Heart left ventricle (tissue), 16 donors: ENCODE measurements at places on chromosomes 12 and 14. TPM values are rescaled to one million over a fixed set of nuclear protein-coding genes. Genes with fewer than 3 reads are reported as not detected.

GRCh38 chr14:90715993-90716392 is 100.2 kb downstream of the TTC7B start:
- no peak overlapping the region for H3K27ac ChIP-seq
- H3K36me3 ChIP-seq, result no peaks in the 10 kb centered on the region
- no peak overlapping the region for H3K4me3 ChIP-seq
- no peaks in the 10 kb centered on the region for H3K27me3 ChIP-seq
- no peak for DNase-seq
- no peaks in the 10 kb centered on the region for H3K4me1 ChIP-seq

GRCh38 chr12:57821474-57822214 is 3.1 kb upstream of the AVIL start:
- peaks cover 47% of the 10 kb centered on the region for H3K4me1 ChIP-seq
- H3K27ac ChIP-seq, result peak overlapping the region; percentile 74
- H3K27me3 ChIP-seq, result no peaks in the 10 kb centered on the region
- DNase-seq, result no peak
- H3K36me3 ChIP-seq, result peaks cover 78% of the 10 kb centered on the region

DNA sequence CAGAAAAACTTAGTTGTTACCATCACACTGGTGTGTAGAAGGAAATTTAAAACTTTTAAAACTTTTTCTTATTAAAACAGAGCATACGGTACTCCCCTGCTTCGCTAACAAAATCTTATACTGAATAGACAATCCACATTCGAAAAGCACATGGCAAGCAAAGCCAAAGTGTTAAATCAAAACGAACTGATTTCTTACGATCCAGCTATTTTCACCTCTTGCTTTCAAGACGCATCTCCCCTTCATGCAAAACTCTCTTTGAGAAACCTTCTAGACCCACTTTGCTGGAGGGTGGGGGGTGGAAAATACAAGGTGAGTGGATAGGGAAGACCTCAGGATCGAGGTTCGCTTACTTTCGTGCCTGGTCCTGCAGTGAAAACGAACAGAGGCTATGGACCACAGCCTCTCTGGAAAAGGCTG is 328 bp downstream of the INTS13 start:
- H3K27me3 ChIP-seq, result no peaks in the 10 kb centered on the region
- H3K4me1 ChIP-seq, result peaks cover 40% of the 10 kb centered on the region
- peaks cover 8% of the 10 kb centered on the region for H3K36me3 ChIP-seq
- peak overlapping the region; percentile 85 for H3K4me3 ChIP-seq
- no peak for DNase-seq

DNA sequence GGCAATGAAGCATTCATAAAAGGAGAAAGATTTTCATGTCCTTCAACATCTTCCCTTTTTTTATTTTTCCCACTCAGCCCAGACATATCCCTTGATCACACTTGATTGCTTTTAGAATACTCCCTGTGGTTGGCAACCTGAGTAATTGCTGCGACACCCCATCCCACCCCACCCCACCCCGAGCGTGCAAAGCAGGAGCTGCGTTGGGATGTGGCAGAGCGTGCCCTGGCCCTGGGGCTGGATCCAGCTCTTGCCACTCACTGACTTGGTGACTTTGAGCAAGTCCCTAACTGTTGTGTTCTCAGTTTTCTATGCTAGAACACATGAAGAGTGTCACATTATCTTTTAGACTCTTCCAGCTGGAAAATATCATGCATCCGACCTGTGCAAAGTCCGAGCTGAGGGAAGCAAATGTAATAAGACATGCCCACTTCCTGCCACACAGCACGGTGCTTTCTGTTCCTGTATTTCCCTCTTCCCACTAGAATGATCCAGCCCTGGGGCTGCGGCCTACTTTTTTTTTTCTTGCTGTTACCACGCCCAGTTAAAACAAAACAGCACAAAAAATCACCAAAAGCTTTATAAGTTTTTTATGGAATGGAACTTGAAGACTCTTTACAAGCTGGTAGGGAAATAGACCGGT is 4.0 kb downstream of the ASCL4 start:
- H3K27me3 ChIP-seq, result peaks cover 13% of the 10 kb centered on the region
- no peaks in the 10 kb centered on the region for H3K36me3 ChIP-seq
- no peak for DNase-seq
- H3K27ac ChIP-seq, result no peak overlapping the region

- H3K4me3 ChIP-seq, result no peak overlapping the region
- H3K27me3 ChIP-seq, result no peaks in the 10 kb centered on the region
- H3K4me1 ChIP-seq, result peaks cover 68% of the 10 kb centered on the region
- H3K36me3 ChIP-seq, result peaks cover 29% of the 10 kb centered on the region
- no peak overlapping the region for H3K27ac ChIP-seq
Observed at GRCh38 chr12:108559748-108560147, 1.2 kb downstream of the SART3 start.

- peaks cover 12% of the 10 kb centered on the region for H3K27me3 ChIP-seq
- H3K4me3 ChIP-seq, result no peak overlapping the region
- H3K4me1 ChIP-seq, result no peaks in the 10 kb centered on the region
- no peak overlapping the region for H3K27ac ChIP-seq
Observed at GRCh38 chr14:94451091-94451771, 1.4 kb downstream of the SERPINA11 start.

GRCh38 chr12:10130042-10130441 is at the start of gene CLEC7A:
CLEC7A (minus strand) TSS chr12:10130199; CDS start chr12:10130082, 117 bp downstream.
- DNase-seq, result no peak
- no peaks in the 10 kb centered on the region for H3K4me1 ChIP-seq
- H3K27me3 ChIP-seq, result no peaks in the 10 kb centered on the region
- no peaks in the 10 kb centered on the region for H3K36me3 ChIP-seq

DNA sequence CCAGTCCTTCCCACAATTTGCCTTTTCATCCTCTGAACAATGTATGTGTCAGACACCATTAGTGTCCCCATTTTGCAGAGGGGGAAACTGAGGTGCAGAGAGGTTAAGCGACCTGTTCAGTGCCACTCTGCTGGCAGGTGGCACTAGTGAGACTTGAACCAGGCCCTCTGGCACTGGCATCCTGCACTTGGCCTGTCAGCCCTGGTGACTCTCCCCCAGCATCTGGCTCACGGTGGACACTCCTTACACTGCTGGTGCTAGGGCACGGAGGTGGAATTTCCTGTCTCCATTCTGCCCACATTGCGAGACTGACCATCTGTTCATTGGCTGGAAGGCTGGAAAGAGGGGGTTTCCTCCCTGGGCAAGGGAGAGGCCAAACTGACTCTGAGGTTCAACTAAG is 48.7 kb downstream of the CCNK start:
- H3K27ac ChIP-seq, result no peak overlapping the region
- H3K36me3 ChIP-seq, result no peaks in the 10 kb centered on the region
- no peak overlapping the region for H3K4me3 ChIP-seq
- DNase-seq, result no peak
- H3K4me1 ChIP-seq, result peaks cover 26% of the 10 kb centered on the region

- H3K4me1 ChIP-seq, result no peaks in the 10 kb centered on the region
- DNase-seq, result no peak
- H3K27ac ChIP-seq, result no peak overlapping the region
- no peak overlapping the region for H3K4me3 ChIP-seq
- no peaks in the 10 kb centered on the region for H3K36me3 ChIP-seq
Observed at GRCh38 chr14:104371031-104371430, 208.5 kb upstream of the C14orf180 start.

GRCh38 chr14:99870617-99871016 is 77.4 kb downstream of the EML1 start:
- H3K4me1 ChIP-seq, result no peaks in the 10 kb centered on the region
- H3K27me3 ChIP-seq, result no peaks in the 10 kb centered on the region
- peaks cover 14% of the 10 kb centered on the region for H3K36me3 ChIP-seq
- H3K27ac ChIP-seq, result no peak overlapping the region

DNA sequence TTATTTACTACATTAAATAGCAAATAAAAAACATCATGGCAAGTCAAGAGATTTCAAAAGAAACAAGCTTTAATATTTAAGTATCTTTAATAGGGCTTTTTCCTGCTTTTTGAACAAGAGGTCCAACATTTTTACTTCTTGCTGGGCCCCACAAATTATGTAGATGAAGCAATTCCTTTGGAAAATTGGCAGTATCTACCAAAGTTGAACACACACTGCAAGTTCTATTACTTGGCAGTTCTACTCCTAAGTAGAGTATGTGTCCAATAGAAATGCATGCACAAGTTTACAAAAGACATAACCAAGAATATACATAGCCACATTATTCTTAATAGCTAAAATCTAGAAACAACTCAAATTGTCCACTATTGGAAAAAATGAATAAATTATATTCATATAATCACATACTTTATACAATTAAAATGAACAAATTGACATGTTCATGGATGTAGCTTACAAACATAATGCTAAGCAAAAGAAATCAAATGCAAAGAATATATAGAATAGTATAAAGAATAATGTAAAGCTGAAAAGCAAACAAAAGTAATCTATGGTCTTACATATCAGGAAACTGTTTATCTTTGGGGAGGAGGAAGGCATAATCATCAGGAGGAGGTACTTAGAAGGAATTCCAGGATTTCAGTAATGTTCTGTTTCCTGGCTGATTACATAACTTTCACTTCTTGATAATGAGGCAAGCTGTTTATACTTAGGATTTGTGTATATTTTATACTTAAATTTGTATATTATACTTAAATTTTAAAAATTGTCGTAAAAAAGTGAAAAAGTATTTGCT is 6.5 kb upstream of the TMBIM4 start:
- H3K4me1 ChIP-seq, result no peaks in the 10 kb centered on the region
- DNase-seq, result no peak
- H3K27ac ChIP-seq, result no peak overlapping the region
- H3K4me3 ChIP-seq, result no peak overlapping the region

GRCh38 chr14:61025251-61026223 is 44.5 kb downstream of the SLC38A6 start:
- no peaks in the 10 kb centered on the region for H3K27me3 ChIP-seq
- H3K4me1 ChIP-seq, result no peaks in the 10 kb centered on the region
- DNase-seq, result peak; percentile 46
- no peaks in the 10 kb centered on the region for H3K36me3 ChIP-seq
- no peak overlapping the region for H3K27ac ChIP-seq

- H3K27ac ChIP-seq, result no peak overlapping the region
- no peaks in the 10 kb centered on the region for H3K4me1 ChIP-seq
- no peaks in the 10 kb centered on the region for H3K36me3 ChIP-seq
Observed at GRCh38 chr14:30658645-30659044, 36.5 kb downstream of the SCFD1 start.

DNA sequence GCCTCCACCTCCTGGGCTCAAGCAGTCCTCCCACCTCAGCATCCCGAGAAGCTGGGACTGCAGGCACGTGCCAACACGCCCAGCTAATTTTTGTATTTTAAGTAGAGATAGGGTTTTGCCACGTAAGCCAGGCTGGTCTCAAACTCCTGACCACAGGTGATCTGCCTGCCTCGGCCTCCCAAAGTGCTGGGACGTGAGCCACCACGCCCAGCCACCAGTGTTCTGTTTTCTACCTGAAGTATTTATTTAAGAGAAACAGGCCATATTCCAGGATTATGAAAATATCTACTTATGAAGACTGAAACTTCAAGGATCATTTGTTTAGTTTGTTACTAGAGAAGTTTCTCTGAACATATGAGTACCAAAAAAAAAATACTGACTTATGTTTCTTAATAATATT is 10.3 kb downstream of the GTF2H3 start:
- DNase-seq, result no peak
- H3K4me3 ChIP-seq, result no peak overlapping the region
- no peaks in the 10 kb centered on the region for H3K36me3 ChIP-seq
- H3K4me1 ChIP-seq, result no peaks in the 10 kb centered on the region

DNA sequence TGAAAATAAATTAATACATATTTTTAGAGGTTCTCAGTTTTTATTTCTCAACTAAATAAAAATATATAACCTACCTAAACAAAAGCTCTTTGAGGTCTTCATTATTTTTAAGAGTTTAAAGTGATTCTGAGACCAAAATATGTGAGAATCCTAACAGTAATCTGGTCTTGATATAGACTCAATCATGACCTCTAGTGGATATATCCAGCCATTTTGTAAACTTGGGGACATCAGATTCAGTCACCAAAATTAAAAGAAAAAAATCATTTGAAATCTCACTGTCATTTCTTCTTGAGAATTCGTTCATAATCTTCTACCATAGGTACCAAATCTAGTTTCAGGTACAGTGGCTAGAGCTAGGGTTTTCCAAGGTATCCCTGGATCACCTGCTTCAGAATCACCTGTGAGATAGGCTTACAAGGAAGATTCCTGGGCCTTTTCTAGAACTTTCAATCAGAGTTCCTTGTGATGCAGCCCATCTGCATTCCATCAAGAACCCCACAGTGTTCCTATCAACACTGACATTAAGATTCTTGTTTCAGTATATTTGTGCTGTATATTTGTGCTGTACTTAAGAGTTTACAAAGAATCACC is 214.9 kb downstream of the ADAMTS20 start:
- DNase-seq, result no peak
- no peaks in the 10 kb centered on the region for H3K27me3 ChIP-seq
- no peaks in the 10 kb centered on the region for H3K36me3 ChIP-seq
- H3K27ac ChIP-seq, result no peak overlapping the region
- H3K4me3 ChIP-seq, result no peak overlapping the region

GRCh38 chr12:106493531-106493930 is 89.3 kb upstream of the RFX4 start:
- no peaks in the 10 kb centered on the region for H3K27me3 ChIP-seq
- DNase-seq, result no peak
- H3K4me3 ChIP-seq, result no peak overlapping the region
- H3K27ac ChIP-seq, result no peak overlapping the region

- no peak overlapping the region for H3K4me3 ChIP-seq
- no peaks in the 10 kb centered on the region for H3K27me3 ChIP-seq
- no peaks in the 10 kb centered on the region for H3K36me3 ChIP-seq
- H3K4me1 ChIP-seq, result no peaks in the 10 kb centered on the region
- no peak for DNase-seq
Observed at GRCh38 chr14:79802093-79802492, 409.2 kb downstream of the DIO2 start.

DNA sequence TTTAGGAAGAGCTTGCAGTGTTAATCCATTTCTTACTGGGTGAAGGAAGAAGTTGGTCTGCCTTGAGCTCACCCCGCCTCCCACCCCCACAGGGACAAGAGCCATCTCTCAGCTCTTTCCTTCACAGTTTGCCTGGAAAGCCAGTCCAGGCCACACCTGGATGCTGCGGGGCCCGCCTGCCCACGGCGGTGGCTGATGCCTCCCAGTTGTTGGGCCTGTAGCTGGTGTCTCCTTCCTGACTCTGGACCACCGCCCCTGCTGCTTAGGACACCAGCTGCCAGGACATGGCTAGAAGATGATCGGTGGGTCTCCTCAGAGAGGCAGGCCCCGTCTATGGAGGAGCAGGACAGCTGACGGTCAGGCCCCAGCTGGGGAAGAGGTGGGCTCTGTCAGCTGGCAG is 92.9 kb downstream of the TESC start:
- H3K4me3 ChIP-seq, result no peak overlapping the region
- H3K36me3 ChIP-seq, result no peaks in the 10 kb centered on the region
- no peaks in the 10 kb centered on the region for H3K27me3 ChIP-seq
- no peak for DNase-seq

- no peak overlapping the region for H3K27ac ChIP-seq
- H3K4me1 ChIP-seq, result peaks cover 25% of the 10 kb centered on the region
- H3K4me3 ChIP-seq, result no peak overlapping the region
- H3K27me3 ChIP-seq, result no peaks in the 10 kb centered on the region
Observed at GRCh38 chr12:116116650-116117424, 160.7 kb downstream of the MED13L start.

SLC7A7 gene
- total RNA-seq, result 2.3 TPM

TSHR gene
- total RNA-seq, result not detected

TEX22 gene
- total RNA-seq, result 0.85 TPM

CYP27B1 gene
- total RNA-seq, result 0.19 TPM

PLD4 gene
- not detected for total RNA-seq

PRPF39 gene
- total RNA-seq, result 8.8 TPM

TAS2R46 gene
- not detected for total RNA-seq

CD4 gene
- total RNA-seq, result 8.6 TPM
